AML-193 (cell line): ENCODE measurements at places on chromosomes 5 and 9.
A peak's percentile ranks its signal among the peaks of the same experiment; 100 is the strongest.

DNA sequence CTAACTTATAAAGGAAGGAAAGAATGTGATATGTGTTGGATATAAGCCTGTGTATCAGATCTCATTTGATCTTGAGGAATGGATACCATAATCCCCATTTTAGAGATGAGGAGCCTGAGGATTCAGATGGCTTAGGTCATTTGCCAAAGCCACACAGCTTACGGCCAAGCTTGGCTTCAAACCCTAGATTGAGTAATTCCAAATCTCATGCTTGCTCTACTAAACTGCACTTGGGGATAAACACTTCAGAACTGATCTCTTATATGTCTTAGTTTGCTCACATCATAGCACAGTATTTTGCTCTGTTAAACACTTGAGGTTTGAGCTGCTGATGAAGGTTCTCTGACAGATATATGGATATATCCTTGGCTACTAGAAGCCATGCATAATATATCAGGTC lies 504.4 kb downstream of the NTRK2 start:
- DNase-seq, result no peak

DNA sequence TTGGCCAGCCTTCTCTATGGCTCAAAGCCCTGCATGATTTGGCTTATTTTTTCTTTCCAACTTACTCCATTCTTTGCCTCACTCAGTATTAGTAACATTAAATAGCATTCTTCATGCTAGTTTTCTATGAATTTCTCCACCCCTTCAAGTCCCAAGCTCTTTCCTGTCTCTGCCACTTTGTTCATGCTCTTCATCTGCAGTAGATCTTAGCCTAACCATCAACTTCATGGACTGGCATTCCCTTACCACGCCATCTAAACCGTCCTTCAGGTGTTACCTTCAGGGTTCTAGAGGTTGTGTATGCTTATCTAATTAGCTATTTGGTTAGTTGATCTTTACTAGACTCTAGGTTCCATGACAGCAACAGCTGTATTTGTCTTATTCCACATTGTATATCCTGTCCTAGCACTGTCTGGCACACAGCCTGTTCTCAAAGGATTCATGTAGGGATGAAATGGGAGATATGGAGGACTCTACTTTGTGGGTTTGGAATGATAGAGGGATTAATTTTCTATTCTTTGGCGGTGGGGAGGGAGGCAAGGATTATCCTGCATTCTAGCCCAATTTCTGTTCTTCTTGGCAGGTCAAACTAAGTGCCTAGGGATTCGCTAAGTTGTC lies 26.4 kb downstream of the TMEM167A start:
- DNase-seq, result no peak

GRCh38 chr9:5886114-5886939 lies 4.4 kb upstream of the MLANA start:
- peak; percentile 40 for DNase-seq

- peak; percentile 98 for DNase-seq
Observed at GRCh38 chr9:613771-614347, 227.6 kb upstream of the DMRT1 start.

GRCh38 chr9:121498150-121498486 lies 1.5 kb downstream of the GGTA1 start:
- peak; percentile 60 for DNase-seq

GRCh38 chr9:130110166-130110565 lies 56.5 kb downstream of the GPR107 start:
- no peak for DNase-seq

- DNase-seq, result no peak
Observed at GRCh38 chr9:137301081-137301947, 757 bp downstream of the NRARP start.

DNA sequence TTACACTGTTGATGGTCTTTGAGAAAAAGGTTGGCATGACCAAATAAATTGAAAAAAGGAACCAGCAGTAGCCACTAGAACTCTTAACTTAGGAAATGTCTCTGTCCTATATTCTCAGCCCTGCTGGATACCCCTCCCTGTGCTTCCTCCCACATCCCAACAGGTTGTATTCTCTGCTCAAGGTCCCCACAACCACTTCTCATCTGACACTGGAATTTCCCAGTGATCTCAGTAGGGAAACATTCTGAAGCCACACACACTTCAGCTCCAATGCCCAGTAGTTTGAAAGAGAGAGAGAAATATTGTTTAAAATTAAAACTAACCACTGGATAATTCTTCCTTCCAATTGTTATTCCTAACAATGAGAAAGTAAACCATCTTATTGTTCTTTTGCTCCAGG lies 30.0 kb upstream of the NREP start:
- DNase-seq, result no peak

DNA sequence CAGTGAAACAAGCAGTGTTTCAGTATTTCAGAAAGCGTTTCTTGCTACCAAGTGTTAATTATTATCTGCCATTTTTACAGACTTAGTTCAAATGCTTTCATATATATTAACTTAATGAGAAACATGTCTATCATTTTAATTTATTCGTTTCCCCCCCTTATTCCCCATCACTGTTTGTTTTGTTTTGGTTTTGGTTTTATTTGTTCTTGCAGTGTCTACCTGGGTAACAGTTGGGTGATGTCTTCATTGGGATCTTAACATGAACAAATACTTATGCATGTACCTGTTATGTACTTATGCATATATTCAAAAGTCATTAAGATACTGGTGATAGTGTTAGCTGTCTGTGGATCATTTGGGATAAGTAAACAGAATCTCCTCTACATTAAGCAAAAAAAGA lies 108.0 kb downstream of the CDC42SE2 start:
- no peak for DNase-seq

GRCh38 chr9:135245482-135246247 lies 158.2 kb downstream of the OLFM1 start:
- no peak for DNase-seq

- DNase-seq, result no peak
Observed at GRCh38 chr5:42507451-42508097, 84.3 kb downstream of the GHR start.

DNA sequence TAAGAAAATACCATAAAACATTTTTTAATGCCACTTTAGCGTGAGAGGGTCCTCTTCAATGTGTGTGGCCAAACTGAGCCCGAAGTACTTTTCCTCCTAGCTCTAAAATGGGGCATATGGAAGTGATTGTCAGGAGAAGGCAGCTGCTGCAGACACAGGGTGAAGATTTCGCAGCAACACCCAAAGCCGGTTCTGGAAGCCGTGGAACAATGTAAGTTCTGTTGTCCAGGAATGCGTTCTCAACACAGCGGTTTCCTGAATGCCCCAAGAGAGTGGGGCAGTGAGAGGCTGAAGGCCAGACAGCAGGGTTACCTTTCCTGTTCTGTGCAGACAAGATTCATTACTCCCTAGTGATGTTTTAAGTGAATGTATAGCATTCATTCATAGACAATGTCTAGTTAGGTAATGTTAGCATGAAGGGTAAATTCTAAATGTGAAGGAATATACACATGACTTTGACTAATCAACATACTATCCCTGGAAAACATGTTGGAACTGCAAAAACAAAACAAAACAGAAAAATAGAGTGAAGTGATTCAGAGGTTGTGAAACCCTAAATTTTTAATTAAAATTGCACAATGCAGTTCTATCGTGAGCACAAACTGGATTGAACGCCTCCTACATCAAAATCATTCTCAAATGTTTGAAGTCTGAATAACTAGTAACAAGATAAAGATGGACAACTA lies 197.0 kb upstream of the SEMA6A start:
- DNase-seq, result no peak

DNA sequence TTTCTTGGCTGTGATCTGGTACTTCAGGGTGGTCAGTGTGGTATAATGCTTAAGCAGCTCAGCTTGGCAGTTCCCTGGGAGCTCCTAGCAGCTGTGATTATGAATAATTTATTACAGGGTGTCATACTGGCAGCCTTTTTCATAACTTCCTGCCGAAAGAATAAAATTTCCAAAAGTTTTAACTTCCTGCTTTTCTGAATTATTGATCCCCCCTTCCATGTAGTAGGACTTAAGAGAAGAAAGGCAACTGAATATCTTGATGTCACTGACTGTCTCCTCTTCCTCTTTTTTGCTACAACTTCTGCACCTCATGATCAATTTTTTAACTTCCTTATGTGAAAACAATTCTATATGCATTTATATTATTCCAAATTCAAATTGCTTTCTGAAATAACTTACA lies 74.3 kb upstream of the SPEF2 start:
- peak; percentile 59 for DNase-seq

GRCh38 chr9:81777482-81777881 lies 88.1 kb upstream of the TLE1 start:
- no peak for DNase-seq

DNA sequence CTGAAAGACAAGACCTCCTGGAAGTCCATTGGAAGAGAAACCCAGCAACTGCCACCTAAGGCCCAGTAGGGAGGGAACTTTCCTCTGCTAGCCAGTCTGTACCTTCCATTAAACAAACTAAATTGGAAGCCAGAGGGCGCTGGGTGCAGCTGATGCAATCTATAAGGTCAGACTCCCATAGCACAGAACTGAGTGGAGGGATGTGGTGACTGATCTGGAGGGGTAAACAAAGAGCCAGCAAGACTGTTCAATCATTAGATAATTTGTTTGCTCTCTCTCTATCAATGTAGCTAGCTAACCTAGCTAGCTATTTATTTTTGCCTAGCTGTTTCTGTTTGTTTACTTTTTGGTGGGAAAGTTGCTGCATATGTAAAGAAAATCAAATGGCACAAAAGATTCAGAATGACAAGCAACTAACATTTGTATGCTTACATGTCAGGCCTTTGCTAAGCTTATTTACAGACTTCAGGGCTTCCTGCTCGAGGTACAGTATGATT lies 291.8 kb upstream of the DAB2 start:
- peak; percentile 50 for DNase-seq

DNA sequence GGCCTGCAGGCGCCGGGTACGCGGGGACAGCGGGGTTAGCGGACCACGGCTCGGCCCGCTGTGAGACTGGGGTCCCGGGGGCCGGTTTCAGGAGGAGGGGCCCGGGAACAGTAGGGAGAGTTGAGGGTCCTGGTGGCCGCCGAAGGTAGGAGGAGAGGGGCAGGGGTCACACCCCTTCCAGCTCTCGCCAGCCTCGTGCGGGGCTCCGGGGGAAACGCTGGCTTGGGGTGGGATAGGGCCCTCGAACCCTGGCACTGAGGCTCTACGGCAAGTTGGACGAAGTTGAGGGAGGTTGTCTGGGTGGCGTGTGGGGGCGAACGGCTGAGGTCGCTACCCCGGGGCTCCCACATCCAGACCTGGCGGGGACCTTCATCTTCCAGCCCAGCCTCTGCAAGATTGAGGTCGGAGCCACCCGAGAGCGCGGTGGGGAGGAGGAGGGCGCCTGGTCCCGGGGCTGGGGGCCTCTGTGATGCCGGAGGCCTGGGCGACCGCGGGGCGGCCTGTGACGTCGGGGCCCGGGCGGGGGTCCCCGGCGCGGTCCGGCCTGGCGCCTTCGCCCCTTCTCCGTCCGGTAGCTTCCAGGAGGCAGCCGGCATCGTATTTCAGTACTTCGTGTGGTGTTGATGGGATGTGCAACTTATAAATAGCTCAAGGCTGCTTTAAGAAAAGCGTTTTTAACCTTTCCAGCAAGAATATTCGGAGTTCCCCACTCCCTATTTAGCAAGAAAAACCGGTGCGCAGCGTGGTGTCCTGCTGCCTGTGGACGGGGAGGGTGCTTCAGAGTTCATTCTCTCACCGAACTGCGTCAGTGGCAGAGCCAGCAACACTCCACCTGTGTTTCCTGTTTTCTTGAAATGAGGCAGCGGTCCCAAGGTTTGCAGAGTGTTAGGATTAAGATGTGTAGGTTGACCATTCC lies 902 bp downstream of the HABP4 start:
- no peak for DNase-seq

GRCh38 chr5:128904805-128905567 lies 60.3 kb upstream of the SLC27A6 start:
- no peak for DNase-seq

- no peak for DNase-seq
Observed at GRCh38 chr5:77853353-77853907, 77.3 kb upstream of the TBCA start.

GRCh38 chr9:134890155-134890495 lies 9.5 kb downstream of the FCN2 start:
- DNase-seq, result no peak

DNA sequence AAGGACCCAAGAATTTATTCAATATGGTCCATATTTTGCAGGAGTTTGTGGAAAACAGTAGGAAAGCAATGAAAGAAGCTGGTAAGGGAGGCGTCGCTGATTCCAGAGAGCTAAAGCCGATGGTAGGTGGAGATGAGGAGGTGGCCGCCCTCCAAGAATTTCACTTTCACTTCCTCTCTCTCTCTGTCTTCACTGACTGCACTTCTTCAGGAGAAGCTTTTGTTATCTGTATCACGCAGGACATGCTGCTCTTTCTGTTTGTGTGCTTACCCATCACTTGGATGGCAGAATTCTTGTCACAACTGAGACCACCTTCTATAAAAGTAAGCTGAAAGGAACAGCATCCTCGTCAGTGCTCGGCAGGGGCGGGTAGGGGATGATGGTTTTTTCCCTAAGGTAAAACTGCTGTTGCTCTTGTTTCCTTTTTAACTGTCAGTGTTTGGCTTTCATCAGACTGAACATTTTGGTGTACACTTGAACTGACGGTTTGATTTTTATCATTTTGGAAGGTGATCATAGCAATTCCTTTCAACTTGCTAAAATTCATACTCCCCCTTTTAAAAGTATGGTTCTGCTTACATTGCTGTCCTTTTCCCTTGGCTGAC lies 62.4 kb upstream of the FSD1L start:
- peak; percentile 45 for DNase-seq

DNA sequence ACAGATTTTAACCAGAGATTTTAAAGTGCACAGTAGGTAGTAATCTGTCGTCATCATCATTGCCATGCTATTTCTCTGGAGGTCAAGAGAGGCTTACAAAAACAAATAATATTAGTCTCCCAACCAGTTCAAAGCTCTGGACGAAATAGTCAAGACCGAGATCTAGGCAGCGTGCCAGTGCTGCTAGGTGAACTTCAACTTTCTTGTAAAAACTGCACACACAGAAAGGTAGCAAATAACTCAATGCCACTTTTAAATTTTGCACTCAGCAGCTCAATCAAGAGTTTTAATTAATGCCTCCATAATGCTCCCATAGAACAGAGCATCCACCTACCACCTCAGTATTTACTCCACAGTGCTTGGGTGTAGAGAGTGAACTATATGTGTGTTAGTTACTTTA lies 656.8 kb downstream of the IRX1 start:
- no peak for DNase-seq

DNA sequence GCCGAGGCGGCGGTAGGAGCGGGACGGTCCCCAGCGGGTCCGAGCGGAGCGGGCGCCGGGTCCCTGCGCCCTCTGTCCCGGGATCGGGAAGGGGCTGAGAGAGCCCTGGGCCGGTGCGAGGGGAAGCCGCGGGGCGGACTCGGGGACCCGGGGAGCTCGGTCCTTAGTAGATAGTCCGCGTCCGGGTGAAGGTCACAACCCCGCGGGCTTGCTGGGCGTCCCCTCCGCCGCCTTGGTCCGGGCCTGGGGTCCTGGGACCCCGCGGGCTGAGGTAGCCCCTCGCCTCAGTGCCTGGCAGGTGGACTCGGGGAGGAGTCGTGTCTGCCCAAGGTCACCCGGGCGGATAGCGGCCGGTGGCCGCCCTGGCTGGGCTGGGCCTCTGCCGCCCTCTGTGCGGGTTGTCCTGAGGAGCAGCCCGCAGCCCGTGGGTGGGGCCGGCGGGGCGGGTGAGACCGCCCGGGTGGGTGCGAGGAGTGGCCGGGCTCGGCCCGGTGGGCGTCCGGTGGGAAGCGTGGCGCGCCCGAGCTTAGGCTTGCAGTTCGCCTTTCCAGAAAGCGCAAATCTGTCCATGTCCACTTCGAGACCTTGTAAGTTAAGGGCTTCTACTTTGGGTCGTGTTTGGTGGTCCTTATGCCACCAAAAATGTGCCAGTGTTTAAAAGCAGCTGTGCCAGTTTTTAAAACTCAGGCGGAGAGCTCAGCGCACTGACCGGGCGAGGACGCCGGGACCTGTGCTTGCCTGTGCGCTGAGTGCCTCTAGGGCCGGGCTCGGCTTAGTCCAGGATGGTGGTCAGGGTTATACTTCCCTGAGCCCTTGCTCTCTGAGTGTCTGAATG lies 554 bp downstream of the SDHA start:
- DNase-seq, result no peak
